ENCODE measurements at places on chromosomes 16 and 17.
A peak's percentile ranks its signal among the peaks of the same experiment; 100 is the strongest.

DNA sequence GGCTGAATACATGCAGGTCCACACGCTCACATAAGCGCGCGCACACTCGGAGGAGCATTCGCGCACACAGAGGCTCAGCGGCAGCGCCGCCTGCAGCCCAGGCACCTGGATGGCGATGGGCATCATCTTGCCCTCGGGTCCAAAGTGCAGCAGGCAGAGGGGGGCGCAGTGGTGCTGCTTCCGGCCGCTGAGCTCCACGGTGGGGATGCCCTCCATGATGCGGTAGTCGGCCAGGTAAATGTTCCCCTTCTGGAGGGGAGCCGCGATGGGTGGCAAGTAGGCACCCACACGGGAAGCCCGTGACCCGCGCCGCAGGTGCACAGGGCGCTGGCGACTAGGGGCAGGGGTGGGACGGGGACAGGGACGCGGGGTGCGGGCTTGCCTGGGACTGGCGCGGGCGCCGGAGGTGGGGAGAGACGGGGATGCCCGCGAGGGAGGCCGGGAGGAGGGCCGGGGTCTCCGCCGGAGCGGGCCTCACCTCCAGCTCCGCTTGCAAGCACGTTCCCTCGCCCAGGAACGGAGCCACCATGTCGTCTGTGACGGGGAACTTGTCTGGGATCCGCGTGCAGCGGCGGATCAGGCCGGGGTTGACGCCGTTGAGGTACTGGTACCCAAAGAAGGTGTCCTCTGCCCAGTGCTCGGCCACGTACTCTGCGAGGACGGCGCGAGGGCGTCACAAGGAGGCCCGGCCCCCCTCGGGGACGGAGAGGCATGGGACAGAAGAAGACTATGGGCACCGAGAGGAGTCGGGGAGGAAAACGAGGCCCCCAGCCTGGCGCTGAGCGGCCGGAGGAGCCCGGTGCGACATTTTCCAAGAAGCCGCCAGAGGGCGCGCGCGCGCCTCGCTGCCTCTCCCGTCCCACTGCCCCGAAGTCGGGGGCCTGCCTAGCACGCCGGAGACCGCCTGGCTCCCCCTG lies 8.0 kb downstream of the ALOX12B start:
- peak; percentile 98 for DNase-seq

- peak; percentile 72 for DNase-seq
Observed at GRCh38 chr17:17983776-17984175, 11.1 kb downstream of the DRC3 start.

DNA sequence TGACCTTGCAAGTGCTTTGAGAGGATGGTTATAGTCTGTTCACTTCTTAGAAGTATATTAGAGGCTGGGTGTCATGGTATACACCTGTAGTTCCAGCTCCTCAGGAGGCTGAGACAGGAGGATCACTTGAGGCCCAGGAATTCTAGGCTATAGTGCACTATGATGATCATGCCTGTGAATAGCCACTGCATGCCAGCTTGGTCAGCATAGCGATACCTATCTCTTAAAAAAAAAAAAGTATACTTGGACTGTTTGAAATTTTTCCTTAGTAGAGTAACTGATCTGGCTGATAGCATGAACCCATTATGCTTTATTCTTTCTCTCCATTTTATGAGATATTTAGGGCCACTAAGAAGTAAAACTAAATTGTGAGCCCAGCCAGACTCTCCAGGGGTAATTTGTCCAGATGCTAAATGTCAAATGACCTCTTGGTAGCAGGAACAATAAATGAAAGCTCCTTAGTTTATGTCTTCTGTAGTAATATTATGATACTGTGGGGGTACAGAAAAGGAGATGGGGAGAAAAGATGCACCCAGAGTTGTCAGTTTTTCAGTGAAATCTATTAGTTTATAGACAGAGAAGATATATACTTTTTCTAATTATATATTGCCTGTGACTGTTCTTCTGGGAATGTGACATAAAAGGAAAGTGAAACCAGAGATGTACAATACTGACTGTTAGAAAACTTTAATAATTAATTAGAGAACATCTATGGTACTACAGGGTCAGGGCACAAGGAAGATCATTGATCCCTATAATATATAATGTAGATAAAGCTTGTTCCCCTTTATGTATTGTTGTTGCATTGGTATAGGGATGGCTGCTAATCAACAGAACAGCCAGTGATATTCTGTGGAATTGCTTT lies 335.3 kb upstream of the TBX2 start:
- DNase-seq = no peak

DNA sequence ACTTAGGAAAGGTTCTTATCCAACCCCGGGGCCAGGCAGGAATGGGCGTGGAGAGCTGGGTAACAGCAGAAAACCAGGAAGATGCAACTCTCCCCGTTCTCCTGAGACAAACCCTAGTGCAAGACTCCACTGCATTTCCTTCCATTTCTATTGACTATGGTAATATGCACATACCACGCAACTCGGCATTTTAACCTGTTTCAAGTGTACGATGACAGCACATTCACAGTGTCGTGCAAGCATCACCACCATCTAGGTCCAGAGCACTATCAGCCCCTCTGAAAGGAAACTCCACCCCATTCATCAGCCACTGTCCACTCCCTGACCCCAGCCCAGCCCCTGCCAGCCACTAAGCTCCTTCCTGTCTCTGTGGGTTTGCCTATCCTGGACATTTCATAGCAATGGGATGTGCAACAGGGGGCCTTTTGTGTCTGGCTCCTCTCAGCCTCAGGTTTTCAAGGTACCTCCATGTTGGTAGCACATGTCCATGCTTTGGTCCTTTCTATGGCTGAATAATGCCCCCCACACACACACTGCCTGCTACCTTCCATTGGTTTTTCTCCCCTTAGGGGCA lies 441.9 kb downstream of the SOX9 start:
- no peak for DNase-seq

- DNase-seq = no peak
Observed at GRCh38 chr16:58195771-58196170, 2.1 kb downstream of the CSNK2A2 start.

DNA sequence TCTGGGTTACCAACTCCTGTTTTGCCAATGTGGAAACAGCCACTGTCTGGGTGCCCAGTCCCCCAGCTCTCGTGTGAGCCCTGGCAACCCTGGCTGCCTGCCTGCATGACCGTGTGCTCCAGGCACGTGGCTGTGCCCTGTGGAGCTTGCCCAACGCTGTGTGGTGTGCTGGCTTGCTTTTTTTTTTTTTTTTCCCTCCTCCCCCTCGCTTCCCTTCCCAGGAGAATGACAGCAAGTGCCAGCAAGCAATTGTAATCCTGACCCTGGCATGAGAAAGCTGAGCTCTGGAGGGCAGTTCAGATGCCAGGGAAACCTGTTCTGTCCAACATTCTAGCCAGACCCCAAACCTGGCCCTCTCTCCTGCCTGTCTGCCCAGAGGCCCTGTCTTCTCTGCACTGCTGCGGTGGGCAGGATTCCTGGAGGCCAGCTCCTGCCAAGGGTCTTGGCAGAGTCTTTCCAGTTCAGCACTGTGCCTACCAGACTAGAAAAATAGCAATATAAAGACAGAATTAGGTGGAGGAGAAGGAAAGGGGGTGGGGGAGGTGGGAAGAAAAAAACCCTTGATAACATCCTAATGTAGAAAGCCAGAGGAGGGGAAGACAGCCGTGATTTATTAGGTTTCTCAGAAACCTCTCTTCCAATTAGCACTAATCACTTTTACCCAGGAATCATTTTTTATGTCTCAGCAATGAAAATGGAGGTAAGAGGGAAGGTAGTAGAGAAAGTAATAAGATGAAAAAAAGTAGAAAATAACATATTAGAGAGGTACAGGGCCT lies 9.0 kb downstream of the HLF start:
- no peak for DNase-seq

Measured in retina (tissue), 1 donor.